ENCODE measurements at places on chromosomes 2 and 18. TPM values are rescaled to one million over a fixed set of nuclear protein-coding genes. Genes with fewer than 3 reads are reported as not detected.
A peak's percentile ranks its signal among the peaks of the same experiment; 100 is the strongest.

The TTN gene
- total RNA-seq, result not detected

- DNase-seq, result no peak
These were observed 9.4 kb upstream of the TMEM163 start for GRCh38 chr2:134728163-134728562.

DNA sequence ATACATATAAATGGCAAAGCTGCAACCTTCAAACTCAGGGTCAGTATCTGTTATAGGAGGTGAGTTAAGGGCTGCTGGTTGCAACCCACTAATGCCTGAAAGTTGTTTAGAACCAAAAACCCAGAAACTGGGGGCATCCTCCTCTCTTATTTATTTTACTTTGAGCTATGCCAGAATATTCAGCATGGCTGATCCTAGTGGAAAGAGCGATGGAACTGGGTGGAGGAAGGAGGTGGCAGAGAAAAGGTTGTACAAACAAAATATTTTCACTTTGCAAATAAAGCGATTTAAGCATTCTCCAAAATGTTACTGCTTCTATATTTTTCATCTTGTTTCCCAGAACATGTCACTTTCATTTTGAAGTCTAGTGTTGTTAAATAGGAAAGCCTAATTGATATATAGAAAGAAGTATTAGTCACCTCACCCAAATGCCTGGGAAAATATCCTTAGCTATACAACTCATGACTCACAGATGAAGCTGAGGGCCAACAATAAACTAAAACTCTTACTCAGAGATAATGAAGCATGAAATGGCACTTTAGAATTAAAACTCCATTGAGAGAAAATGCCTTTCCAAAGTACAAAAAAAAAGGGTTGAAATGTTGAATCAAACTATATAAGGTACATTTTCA is 251.4 kb upstream of the UBE2E3 start:
- no peak for DNase-seq

DNA sequence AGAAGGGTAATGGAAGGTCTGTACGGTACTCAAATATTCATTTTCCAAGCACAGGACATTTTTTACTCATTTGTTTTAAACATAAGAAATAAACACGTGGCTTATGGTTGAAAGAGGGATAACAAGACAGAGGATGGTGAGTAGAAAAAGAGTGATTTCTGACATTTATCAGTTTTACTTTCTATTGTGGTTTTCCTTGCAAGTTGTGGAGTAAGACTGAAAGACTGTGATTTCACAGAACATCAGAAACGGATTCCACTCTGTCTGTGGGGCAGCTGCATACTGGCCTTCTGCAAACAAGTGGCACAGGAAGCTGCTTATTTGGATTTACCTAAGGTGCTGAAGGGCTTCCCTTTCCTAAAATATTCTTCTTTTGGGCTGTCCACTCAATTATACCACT is 122.2 kb upstream of the ITGB6 start:
- no peak for DNase-seq

DNA sequence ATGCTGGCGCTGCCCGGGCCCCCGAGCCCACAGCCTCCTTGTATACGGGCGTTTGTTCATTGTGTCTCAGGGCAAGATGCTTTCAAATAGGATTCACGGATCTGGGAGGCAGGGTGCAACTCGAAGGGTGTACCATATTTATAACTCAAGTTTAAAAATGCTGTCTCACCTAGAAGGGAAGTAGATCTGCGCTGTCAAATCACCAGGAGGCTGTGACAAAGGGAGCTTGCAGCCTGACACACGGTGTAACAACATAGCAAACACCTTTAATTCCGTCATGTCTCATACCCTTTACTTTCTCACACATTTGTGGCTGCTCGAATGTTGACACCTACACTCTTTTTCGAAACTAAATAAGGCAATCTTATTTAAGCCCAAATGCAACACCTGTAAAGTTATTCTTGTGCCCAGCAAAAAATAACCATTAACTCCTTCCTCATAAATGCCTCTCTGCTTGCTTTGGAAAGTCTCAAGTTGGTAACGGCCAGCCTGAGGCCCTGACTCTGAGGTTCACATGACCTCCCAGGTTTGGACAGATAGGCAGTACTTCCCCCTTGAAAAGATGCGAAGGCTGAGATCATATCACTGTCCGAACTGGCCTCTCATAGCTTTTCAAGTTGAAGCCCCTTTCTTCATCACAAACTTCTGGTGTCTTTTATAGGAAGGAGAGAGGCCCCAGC is 11.6 kb downstream of the ZEB2 start:
- peak; percentile 45 for DNase-seq

DNA sequence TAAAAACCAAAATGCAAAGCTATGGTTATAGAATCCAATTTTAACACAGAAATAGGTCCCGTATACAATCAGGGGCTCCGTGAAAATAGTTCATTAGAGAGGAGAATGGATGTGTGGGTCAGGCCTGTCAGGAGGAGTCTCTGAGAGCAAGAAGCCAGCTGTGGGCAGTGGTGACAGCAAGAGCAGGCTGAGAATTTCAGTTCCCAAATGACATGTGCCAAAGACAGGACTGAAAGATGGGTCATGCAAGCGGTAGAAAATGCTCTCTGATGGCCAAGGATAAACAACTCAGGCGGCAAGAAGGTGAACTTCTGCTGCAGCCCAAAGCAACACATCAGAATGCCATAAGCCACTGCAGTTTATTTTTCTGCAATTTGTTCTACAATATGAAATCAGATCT is 100.4 kb downstream of the CCDC141 start:
- no peak for DNase-seq

DNA sequence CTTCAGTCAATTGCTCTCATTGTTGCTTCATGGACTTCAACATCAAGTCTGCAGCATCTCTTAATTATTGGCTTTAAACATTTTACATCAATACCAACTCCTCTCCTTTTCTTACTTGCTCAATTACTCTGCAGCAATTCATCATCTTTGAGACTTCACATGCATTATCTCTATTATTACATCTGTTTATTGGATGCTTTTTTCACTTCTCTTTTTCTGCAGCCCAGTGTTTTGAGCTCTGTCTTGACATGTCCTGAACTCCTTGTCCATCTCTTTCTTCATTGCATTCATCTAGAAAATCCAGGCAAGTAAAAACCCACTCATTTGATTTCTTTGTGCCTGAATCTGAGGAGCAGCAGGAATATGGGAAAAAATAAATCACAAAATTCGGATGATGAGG is 647.9 kb downstream of the PLCL1 start:
- no peak for DNase-seq

DNA sequence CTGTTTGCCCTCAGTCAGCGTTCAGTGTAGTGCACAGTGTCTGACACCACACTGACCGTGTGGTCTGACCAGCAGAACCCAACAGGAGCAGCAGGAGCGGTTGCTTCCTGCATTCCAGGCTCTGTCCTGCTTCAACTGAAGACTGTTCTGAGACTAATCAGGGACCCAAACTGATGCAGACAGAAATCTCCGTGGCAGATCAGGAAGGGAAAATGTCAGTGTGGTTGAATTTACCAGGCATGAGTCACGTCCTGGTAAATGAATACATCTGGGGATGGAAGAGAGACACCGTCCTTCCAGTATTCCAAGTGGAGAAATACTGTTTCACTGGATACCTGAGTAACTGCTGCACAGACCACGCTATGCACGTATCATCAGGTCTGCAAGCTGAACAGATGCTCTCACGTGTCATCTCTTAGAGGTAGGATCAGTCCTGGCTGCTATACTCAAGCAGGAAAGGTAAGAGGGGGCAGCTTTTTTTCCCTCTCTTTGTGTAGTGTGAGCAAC is 223.6 kb upstream of the EPAS1 start:
- DNase-seq, result peak; percentile 96

DNA sequence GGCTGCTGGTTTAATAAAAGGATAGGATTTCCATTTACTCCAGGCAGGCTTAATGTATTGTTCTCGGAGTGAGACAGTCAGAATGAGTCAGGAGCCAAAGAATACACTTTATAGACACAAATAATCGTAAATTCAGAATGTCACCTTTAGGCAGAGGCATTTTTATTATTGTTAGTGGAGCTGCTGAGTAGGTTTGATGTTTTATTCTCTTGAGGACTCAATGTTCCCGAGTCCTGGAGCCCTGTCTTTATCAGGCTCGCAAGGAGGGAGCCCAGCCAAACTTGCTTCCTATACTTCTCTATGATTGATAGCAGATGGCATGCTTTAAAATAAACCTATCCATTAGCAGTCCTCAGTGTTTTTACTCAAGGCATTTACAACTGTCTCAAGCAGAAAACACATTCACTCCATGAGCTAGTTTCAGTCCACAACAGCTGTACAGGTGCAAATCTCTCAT is 492.3 kb upstream of the ZEB2 start:
- DNase-seq, result no peak

- DNase-seq, result no peak
These were observed 700.0 kb upstream of the SOX11 start for GRCh38 chr2:4992226-4992625.

- DNase-seq, result no peak
These were observed 244.7 kb downstream of the KCNS3 start for GRCh38 chr2:18123211-18123570.

DNA sequence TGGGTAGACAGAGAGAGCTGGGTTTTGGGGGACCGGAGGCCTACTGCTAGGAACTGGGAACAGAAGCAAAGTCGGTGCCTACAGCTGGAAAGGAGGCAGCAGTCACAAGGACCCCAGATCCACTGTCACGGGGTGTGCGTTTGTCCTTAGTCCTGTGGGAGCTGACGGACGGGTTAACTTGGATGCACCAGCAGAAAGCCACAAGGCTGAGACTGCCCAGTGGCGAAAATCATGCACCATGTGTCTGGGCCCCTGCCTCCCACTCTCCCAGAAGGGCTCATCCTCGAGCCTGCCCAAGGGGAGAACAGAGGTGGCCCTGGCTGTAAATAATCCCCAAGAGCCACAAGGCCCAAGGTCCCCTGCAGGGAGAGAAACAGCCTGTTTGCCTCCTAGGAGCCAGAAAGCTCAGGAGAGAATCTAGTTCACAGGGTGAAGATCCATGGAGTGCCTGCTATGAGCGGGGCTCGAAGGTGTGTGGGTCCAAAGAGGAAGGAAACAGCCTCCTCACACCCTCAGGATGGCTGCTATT is 11.7 kb upstream of the RALB start:
- DNase-seq, result no peak

DNA sequence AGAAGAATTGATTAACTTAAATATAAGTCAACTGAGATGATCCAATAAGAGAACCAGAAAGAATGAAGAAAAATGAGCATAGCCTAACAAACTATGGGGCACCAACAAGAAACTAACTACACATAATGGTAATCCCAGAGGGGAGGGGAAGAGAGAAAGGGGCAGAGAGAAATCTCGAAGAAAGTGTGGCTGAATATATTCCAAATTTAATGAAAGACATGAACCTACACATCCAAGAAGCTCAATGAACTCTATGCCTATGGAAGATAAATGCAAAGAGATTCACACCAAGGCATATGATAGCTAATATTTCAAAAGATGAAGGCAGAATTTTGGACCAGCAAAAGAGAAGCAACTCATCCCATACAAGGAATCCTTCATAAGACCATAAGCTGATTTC is 649.2 kb downstream of the ZEB2 start:
- DNase-seq, result no peak

GRCh38 chr2:241120440-241120839 is 18.4 kb upstream of the MTERF4 start:
- DNase-seq, result no peak

The NEB gene
- total RNA-seq, result 0.03 TPM

The DCC gene
- total RNA-seq, result not detected

The CCDC141 gene
- total RNA-seq, result not detected

DNA sequence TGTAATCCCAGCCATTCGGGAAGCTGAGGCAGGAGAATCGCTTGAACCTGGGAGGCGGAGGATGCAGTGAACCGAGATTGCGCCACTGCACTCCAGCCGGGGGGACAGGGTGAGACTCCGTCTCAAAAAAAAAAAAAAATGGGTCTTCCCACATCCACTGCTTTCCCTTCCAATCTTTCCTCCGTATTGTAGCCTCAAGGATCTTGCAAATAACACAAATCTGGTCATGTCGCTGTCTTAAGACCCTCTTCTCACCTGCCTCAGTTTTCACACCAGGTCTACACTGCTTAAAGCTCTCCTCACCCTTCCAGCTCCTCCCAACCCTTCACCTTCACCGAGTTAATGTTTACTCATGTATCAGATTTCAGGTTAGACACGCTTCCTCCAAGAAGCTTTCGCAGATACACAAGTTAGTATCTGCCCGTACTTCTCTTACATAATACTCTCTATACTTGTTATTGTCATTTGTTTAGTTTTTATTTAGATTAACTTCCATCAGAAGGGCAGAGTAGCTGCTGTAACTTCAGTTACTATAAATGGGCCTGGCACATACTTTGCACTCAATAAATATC is 1.5 kb downstream of the IER3IP1 start:
- no peak for DNase-seq

The EHD3 gene
- total RNA-seq, result 3.0 TPM

GRCh38 chr2:159960414-159960813 is 102.0 kb downstream of the PLA2R1 start:
- no peak for DNase-seq

- no peak for DNase-seq
These were observed 160.1 kb upstream of the MYCN start for GRCh38 chr2:15780234-15780633.

The CABLES1 gene
- 3.2 TPM for total RNA-seq

DNA sequence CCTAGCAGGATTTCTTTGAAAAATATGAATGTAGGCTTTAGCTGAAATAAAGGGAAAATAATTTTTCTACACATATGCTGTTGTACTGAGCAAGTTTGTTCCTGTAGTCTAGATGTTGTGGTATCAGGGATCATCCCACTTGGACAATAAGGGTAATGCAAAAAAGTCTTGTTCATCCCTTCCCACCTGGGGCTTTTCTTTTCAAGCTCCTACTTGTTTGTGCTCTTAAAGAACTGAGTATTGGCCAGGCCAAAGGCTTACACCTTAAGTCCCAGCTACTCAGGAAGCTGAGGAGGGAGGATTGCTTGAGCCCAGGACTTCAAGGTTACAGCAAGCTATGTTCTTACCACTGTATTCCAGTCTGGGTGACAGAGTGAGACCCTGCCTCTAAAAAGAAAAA is 35.5 kb downstream of the ZC3H6 start:
- no peak for DNase-seq

GRCh38 chr18:51110073-51110797 is 80.2 kb downstream of the SMAD4 start:
- DNase-seq, result peak; percentile 33

The LRRTM4 gene
- not detected for total RNA-seq

GRCh38 chr18:38042211-38042890 is 476.8 kb upstream of the CELF4 start:
- no peak for DNase-seq

GRCh38 chr2:144621266-144621665 is 101.3 kb upstream of the ZEB2 start:
- DNase-seq, result no peak

GRCh38 chr2:54757500-54757899 is 34.0 kb downstream of the EML6 start:
- DNase-seq, result no peak

GRCh38 chr2:18749912-18750526 is 160.7 kb upstream of the NT5C1B start:
- DNase-seq, result peak; percentile 19

- DNase-seq, result no peak
These were observed 299.1 kb upstream of the SPRED2 start for GRCh38 chr2:65731476-65731875.

- DNase-seq, result no peak
These were observed 28.9 kb downstream of the EIPR1 start for GRCh38 chr2:3348767-3349166.

- DNase-seq, result no peak
These were observed 49.5 kb upstream of the GPR17 start for GRCh38 chr2:127596311-127597045.
